Activated CD4-positive, CD25-positive, alpha-beta regulatory T cell (primary cell): ENCODE measurements at places on chromosomes 5 and 9.

GRCh38 chr5:158140120-158140731 is 281.3 kb upstream of the CLINT1 start:
- no peak for DNase-seq

DNA sequence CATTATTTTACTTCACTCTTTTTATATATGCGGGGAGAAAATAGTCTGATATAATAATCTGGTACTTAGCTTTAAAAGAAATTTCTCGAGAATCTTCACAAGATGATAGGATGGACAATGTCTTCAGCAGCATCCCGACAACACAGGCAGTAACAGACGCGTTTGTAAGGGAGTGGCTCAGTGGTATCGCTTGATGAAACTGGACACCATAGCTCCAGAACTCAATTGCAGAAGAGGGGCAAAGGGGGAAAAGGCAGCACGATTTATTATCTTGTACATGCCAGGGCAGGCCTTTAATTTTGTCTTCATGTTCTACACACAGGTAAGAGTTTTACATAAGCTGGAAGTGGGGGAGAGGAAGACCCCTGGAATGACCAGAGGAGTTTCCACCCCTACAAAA is 15.7 kb downstream of the IL4 start:
- no peak for DNase-seq

DNA sequence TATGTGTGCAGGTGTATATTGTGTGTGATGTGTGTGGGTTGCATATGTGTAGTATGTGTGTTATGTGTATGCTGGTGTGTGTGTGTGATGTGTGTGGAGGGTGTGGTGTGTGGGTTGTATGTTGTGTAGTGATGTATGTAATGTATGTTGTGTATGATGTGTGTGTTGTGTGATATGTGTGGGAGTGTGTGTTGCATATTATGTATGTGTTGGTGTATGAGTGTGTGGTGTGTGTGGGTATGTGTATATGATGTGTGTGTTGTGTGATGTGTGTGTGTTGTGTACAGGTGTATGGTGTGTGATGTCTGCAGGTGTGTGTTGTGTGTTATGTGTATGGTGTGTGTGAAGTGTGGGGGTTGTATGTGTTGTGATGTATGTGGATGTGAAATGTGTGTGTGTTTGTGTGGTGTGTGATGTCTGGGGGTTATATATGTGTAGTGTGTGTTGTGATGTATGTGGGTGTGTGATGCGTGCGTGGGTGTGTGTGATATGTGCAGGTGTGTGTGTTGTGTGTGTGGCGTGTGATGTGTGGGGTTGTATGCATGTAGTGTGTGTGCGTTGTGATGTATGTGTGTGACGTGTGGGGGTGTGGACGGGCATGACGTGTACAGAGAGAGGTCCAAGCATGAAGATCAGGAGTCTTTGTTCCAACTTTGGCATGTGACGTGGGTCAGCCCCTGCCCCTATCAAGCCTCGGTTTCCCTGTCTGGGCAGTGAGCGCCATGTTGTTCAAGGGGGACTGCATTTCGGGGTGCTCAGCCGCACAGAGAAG is 8.5 kb upstream of the CRB2 start:
- no peak for DNase-seq

DNA sequence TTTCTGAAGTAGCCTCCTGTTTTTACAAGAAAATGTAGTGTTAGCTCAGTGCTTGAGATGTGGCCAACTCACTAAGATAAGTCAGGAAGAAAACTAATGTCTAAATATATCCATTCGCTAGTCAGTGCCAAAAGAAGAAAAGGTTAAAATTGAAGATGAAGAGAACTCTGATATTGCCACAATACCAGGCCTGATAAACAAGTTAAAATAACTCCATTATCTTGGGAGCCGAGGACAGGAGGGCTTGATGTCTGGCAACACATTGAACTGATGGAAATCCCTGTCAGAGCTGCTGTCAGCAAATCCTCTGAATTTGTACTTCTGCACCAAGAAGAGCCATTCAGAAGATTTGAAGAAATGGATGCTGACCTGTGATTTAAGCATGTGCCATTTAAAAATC is 103.4 kb downstream of the LRRC70 start:
- no peak for DNase-seq

DNA sequence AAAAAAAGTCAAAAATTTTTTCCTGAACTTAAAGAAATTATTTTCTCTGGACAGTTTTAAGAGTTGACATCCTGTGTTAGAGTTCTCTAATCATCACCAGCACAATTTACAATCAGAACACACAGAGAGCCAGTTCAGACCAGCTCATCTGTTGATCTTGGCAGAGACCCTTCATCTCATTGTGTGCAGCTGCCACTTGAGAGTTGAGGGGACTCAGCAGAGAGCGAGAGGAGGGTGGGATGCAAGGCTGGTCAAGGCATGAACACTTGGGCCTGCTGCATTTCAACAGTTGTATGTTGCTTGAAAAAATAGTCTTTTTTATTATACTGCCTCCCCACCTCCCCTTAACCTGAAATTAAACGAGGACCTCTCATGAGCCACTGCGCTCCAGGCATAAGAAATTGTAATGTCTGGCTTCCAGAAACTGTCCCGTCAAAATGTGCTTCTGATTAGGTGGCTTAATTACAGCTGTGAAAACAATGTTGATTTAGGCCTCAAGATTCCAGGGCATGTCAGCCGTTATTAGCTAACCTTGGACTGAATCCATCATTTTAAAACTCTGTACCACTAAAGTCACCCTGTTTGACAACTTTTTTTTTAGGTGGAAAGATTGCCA is 383.6 kb downstream of the CCDC171 start:
- no peak for DNase-seq

- DNase-seq, result no peak
Measured at GRCh38 chr5:81728301-81728700, 22.6 kb downstream of the SSBP2 start.

- no peak for DNase-seq
Measured at GRCh38 chr9:129864991-129865647, 29.9 kb downstream of the USP20 start.

DNA sequence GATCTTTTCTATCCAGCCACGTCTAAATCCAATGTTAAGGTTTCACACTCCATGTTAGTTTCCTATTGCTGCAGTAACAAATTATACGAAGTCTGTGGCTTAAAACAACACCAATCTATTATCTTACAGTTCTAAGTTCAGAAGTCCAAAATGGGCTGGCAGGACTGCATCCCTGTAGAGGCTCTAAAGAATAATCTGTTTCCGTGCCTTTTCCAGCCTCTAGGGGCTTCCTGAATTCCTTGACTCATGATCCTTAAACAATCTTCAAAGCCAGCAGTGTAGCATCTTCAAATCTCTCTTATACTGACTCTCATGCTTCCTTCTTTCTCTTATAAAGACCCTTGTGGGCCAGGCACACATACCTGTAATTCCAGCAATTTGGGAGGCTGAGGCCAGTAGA is 6.8 kb downstream of the PLGRKT start:
- DNase-seq, result no peak

DNA sequence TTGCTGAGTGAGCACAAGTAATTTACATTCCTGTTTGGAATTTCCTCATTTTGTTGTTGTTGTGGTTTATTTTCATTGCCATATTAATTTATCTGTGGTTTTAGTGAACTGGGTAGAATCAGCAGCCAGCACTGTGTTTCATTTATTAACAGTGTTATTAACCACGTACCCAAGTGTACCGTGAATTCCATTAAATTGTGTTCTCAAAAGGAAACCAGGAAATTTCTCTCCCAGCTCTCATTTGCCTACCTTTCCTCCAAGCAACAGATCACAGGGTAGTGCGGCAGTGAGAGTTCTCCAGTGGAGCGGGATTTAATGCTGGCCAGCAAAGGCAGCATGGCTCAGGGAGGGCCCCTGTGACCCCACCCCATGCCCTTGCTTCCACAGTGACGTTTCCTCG is 54.6 kb downstream of the MVB12B start:
- DNase-seq, result no peak

DNA sequence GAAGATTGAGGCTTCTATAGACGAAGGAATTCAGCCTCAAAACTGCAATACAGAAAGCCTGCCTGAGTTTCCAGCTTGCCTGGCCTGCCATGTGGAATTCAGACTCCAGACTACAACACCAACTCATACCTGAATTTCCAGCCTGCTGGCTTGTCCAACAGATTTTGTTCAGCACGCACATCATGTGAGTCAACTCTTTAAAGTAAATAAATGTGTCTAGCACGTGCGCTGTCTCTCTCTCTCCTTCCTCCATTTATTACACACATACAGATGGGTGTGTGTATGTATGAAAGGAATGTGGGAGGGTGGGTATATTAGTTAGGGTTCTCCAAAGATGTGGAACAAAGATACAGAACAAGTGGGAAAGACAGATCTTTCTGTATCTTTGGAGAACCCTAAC is 82.4 kb upstream of the TAS2R1 start:
- no peak for DNase-seq

DNA sequence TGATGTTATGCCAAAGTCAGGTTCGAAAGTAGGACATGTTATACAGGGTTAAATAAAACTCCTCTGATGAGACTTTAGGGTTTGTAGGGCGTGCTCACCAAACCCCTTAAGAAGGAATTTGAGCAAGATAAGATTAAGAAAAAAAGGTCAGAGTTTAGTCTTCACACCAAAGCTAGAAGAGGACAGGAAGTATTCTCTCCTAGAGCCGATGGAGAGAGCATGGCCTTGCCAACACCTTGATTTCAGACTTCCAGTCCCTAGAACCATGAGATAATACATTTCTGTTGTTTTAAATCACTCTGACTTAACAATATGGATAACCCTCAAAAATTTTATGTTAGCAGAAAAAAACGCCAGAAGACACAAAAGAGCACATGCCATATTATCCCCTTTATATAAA is 16.3 kb upstream of the PLCXD3 start:
- DNase-seq, result no peak

- DNase-seq, result no peak
Measured at GRCh38 chr9:120610975-120611689, 31.2 kb upstream of the CDK5RAP2 start.

DNA sequence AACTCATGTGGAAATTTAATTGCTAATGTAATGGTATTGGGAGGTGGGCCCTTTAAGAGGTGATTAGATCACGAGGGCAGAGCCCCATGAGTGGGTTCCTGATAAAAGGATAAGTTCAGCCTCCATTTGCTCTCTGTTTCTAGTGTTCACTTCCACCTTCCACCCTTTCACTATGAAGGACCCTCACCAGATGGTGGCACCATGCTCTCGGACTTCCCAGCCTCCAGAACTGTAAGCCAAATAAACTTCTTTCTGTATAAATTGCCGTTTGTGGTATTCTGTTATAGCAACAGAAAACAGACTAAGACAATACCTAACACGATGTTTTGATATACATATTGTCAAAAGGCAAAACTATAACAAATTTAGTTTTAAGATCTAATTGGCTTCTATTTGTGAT is 166.2 kb downstream of the DEPDC1B start:
- DNase-seq, result no peak

- no peak for DNase-seq
Measured at GRCh38 chr5:115977096-115977495, 14.8 kb downstream of the LVRN start.

- no peak for DNase-seq
Measured at GRCh38 chr5:123949807-123950340, 437.9 kb downstream of the CSNK1G3 start.

GRCh38 chr9:35257986-35258659 is 96.3 kb downstream of the UNC13B start:
- no peak for DNase-seq

GRCh38 chr9:80556631-80557030 is 984.9 kb downstream of the TLE4 start:
- DNase-seq, result no peak

DNA sequence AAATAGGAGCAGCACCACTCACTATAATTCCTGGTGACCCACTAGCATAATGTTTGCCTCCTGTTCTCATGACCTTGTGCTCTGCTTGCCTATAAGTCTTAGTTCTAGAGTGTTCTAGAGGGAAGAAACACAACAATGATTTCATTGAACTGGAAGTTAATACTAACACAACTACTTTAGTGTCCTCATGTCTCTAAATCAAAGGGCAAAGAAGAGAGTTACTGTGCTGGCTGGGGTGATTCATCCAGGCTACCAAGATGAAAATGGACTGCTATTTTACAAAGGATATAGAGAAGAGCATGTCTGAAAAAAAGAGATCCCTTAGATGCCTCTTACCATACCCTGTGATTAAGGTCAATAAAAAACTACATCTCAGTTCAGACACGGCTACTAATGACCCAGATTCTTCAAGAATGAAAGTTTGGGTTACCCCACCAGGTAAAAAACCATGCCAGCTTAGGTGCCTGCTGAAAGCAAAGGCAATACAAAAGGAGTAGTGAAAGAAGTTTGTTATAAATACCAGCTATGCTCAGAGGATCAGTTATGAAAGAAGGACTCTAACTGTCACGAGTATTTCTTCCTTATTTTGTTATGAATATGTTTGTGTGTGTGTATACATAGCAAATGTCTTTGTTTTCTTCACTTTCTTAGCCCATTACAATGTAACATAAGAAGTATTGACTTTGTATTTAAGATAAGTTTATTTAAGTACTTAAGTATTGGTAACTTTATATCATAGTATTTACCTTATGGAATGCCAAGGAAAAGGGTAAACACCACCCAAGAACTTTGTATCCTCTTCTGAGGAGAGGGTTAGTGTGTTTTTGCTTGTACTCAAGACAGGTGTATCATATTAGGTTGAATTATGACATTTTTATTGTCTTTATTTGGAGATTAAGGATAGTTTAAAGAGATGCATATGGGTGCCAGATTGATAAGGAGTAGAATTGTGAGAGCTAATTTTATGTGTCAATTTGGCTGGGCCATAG is 314.1 kb upstream of the PTGER4 start:
- no peak for DNase-seq

DNA sequence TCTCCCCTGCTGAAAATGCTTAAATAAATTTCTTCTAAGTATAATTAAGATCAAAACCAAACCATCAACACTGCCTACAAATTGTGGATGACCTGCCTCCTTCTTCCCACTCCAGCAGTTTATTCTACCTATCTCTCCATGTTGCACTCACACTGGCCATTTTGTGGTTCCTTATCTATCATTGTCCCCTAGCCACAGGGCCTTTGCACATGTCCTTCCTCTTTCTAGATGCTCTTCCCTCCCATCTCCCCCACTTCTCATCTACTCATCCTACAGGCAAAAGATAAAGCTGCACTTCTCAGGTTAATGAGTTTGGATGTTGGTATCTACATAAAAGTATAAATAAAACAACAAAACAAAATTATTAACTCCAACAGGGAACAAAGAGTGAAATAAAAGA is 70.6 kb upstream of the CCNG1 start:
- DNase-seq, result no peak

- no peak for DNase-seq
Measured at GRCh38 chr9:123834218-123834888, 95.6 kb downstream of the DENND1A start.

- DNase-seq, result no peak
Measured at GRCh38 chr5:157245476-157245875, 20.4 kb upstream of the CYFIP2 start.

DNA sequence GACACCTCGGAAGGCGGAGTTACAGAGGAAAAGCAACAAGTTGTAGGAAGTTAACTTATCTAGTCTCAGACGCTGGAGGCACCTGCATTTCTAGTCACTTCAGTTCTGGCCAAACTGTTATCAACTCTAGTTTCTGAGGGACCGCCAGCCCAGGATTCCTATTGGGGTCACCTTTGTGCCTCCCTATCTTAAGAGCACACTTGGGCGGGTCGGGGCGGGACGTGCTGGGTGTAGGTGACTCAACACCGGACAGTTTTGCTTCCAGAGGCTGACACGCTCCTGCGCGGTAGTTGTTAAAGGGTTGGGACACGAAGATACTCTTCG is 679 bp upstream of the KDM4C start:
- DNase-seq, result peak; percentile 67

GRCh38 chr5:64497386-64497785 is 8.4 kb upstream of the RGS7BP start:
- no peak for DNase-seq
